ENCODE measurements at places on chromosomes 16 and 17. TPM values are rescaled to one million over a fixed set of nuclear protein-coding genes. Genes with fewer than 3 reads are reported as not detected.

The NTN1 gene
- total RNA-seq = 8.8 TPM

The PSMD11 gene
- 59.3 TPM for total RNA-seq

The EEF2KMT gene
- total RNA-seq = 20.6 TPM

The SMTNL2 gene
- total RNA-seq = 4.3 TPM

The ADAM11 gene
- total RNA-seq = 7.6 TPM

DNA sequence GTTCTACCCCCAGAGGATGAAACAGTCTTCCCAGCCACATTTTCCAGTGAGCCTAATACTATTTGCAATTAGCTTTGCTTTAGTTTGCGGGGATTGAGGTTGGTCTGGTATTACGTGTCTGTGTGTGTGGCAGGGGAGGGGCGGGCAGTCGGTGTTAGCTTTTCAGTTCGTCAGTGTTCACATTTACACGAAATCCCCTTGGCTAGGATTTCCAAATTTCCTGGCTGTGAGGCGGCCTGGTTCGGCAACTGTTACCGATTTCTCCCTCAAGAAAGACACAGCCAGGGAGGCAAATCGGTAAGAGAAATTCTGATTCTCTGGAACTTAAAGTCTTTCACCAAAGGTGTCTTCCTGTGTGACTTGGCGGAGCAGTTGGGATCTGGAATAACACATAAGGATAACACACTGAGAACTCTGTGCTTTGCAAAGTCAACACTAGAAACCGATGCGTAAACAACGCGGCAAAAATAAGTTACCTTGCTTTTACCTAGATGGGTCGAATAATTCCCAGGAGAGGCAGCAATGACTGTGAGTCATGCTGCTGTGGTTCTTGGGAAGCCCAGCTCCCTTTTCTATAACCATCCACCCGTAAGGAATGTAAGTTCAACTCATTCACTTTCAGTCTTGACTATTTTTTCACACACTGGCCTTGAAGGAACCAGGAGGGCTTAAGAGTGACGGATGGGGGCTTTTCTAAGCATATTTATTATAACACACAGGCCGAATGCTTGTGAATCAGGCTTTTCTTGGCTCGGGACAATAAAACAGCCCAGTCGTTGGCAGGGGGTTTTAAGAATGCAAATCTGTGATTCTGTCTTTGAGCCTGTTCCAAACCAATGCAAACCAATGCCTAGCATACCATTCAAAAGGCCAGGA lies 24.2 kb downstream of the GPRC5B start:
- H3K4me1 ChIP-seq = peaks cover 7% of the 10 kb centered on the region
- H3K36me3 ChIP-seq = no peaks in the 10 kb centered on the region
- no peak for DNase-seq
- H3K27me3 ChIP-seq = no peaks in the 10 kb centered on the region
- peak overlapping the region; percentile 56 for H3K27ac ChIP-seq

DNA sequence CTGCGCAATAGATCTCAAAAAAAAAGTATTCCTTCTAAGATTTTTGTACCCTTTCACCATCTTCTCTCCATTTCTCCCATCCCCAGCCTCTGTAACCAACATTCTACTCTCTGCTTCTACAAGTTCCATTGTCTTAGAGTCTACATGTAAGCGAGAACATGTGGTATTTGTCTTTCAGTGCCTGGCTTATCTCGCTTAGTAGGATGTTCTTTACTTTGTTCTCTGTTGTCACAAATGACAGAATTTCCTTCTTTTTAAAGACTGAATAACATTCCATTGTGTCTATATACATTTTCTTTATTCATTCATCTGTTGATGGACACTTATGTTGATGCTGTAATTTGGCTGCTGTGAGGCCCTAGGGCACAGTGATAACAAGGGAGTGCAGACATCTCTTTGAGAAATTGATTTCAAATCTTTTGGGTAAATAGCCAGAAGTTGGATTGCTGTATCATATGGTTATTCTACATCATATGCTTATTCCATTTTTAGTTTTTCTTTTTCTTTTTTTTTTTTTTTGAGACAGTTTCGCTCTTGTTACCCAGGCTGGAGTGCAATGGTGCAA lies 37.7 kb upstream of the MYH10 start:
- H3K4me1 ChIP-seq = peaks cover 5% of the 10 kb centered on the region
- no peak overlapping the region for H3K27ac ChIP-seq
- H3K4me3 ChIP-seq = no peak overlapping the region
- DNase-seq = no peak

DNA sequence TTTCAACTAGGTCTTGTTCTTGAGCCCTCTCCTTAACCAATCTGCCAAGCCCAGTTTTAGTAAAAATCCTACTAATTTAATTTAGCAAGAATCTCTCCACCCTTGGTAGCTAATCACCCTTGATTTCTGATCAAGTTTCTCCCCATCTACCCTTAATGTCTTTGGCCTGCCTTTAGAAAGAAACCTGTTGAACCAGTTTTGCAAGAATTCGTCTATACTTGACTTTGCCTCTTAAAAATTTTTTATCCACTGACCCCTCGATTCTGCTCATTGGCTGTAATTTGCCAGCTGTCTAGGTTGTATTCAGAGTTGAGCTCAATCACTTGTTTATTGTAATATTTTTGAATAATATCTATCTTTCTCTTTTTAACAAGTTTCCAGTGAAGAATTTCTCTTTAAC lies 1138.5 kb downstream of the CDH11 start:
- H3K27me3 ChIP-seq = no peaks in the 10 kb centered on the region
- H3K27ac ChIP-seq = no peak overlapping the region
- H3K4me1 ChIP-seq = no peaks in the 10 kb centered on the region
- no peak for DNase-seq

GRCh38 chr16:56300242-56300623 lies 108.9 kb downstream of the GNAO1 start:
- DNase-seq = no peak
- no peak overlapping the region for H3K27ac ChIP-seq
- H3K27me3 ChIP-seq = no peaks in the 10 kb centered on the region

- DNase-seq = peak; percentile 47
- no peaks in the 10 kb centered on the region for H3K27me3 ChIP-seq
- H3K4me3 ChIP-seq = peak overlapping the region; percentile 86
- H3K4me1 ChIP-seq = peaks cover 32% of the 10 kb centered on the region
- peak overlapping the region; percentile 84 for H3K27ac ChIP-seq
- no peaks in the 10 kb centered on the region for H3K36me3 ChIP-seq
These were observed 685 bp downstream of the FASN start for GRCh38 chr17:82097184-82097918.

DNA sequence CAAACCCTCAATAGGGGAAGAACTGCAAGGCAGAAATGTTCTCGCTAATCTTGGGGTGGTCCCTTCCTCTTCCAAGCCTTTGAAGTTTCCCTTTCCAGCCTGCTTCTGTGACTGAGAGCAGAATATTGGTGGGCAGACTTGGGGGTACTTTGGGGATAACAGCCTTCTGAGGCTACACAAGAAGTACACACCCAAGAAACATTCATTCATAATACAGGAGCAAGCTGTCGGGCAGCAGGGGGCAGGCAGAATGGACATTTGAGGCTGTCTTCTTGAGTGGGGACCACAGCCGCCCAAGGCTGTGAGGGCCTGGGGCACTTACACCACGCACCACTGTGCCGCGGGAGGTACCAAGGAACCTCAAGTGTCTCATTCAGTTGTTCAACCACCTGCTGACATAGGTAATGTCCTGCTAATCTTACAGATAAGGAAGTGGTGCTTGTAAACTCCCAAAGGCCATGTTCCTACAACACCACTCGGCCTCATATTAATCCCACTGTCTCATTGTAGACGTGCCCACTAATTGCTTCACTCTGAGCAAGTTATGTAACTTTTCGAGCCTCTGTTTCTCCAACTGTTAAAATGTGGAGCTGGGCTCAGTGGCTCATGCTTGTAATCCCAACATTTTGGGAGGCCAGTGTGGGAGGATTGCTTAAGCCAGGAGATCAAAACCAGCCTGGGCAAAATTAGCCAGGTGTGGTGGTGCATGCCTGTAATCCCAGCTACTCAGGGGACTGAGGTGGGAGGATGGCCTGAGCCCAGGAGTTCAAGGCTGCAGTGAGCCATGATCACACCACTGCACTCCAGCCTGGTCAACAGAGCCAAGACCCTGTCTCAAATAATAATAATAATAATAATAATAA lies 2.5 kb upstream of the MRPS23 start:
- no peak overlapping the region for H3K4me3 ChIP-seq
- peaks cover 41% of the 10 kb centered on the region for H3K4me1 ChIP-seq
- no peaks in the 10 kb centered on the region for H3K27me3 ChIP-seq
- DNase-seq = no peak
- no peaks in the 10 kb centered on the region for H3K36me3 ChIP-seq

DNA sequence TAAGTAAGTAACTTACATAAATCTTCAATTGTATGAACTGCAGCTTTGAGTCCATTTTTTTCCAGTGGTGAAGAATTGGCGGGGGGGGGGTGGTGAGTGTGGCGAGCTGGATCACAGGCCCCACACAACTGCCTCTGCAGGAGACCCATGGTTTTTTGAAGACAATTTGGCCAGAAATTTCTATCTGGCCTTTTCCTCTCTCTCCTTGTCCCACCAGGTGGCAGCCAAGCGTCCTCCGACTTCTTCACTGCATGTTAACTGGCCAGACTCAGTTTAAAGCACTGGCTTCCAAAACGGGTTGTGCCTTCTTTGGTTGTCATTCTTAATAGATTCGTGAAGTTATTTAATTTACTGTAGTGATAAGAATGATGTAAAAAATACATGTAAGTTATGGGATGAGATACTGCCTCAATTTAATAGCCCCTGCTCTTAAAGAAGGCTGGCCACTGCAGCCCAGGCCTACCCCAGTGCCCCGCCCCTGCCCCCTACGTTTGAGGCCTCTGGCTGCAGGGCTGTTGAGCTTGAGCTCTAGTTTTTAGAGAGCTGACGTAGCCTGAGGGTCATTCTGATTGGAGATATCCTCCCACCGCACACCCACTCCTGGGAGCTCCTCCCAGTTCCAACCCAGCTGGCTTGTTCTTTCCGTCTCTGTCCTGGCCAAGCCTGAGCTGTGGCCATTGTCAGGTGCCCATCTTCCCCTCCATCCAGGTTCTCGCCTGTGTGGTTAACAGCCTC lies 36.4 kb downstream of the AKAP1 start:
- no peak overlapping the region for H3K4me3 ChIP-seq
- H3K27ac ChIP-seq = no peak overlapping the region
- peak; percentile 72 for DNase-seq
- H3K27me3 ChIP-seq = no peaks in the 10 kb centered on the region

- H3K4me3 ChIP-seq = no peak overlapping the region
- H3K27ac ChIP-seq = no peak overlapping the region
These were observed 11.7 kb downstream of the CCDC57 start for GRCh38 chr17:82200743-82201497.

DNA sequence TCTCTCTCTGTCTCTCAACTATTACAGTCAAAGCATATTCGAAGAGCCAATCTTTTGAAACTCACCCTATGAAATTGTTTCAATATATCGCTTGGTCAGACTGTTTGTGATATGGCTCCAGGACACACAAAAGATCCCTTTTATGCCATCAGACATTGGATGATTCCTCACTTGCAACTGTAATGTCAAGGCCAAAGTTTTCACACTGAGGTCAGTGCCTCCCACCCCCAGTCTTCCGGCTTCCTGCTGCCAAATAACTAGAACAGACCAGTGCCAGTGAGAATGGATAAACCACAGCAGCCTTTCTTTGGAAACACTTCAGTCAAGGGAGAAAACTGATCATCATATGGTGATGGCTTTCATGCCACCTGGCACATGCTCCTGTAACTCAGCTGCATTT lies 321.9 kb upstream of the ZFHX3 start:
- H3K4me1 ChIP-seq = peaks cover 9% of the 10 kb centered on the region
- H3K36me3 ChIP-seq = no peaks in the 10 kb centered on the region
- no peak overlapping the region for H3K27ac ChIP-seq
- H3K4me3 ChIP-seq = no peak overlapping the region
- peak; percentile 86 for DNase-seq
- H3K27me3 ChIP-seq = no peaks in the 10 kb centered on the region

DNA sequence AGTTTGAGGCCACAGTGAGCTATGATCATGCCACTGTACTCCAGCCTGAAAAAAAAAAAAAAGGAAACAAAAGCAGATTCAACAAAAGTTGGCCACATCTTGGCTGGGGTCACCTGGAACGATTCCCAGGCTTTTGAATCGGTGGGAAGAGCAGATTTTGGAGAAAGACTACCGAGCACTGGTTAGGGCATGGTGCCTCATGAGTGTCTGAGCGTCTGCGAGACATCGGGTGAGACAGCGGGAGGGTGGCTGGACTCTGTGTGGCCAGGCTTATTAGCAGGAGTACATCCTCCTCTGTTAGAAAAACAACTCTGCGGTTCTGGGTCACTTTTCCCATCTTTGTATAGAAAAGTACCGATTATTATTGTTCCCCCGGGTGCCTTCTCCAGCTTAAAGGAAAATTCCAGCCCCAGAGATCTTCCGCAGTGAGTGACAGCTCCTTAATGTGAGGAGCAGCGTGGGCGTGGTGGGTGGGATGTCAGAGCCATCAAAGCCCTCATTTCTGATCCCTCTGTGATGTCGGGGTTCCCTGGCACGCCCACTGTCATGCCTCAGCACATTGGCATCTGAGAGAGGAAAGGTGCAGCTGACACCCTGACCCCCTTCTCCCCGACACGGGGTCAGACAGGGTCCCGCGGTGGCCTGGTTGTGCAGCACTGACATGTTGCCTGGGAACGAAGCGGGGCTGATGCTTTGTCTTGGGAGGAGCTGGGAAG lies 6.9 kb downstream of the RGS9 start:
- no peaks in the 10 kb centered on the region for H3K27me3 ChIP-seq
- no peak overlapping the region for H3K27ac ChIP-seq
- no peak overlapping the region for H3K4me3 ChIP-seq
- peaks cover 10% of the 10 kb centered on the region for H3K4me1 ChIP-seq
- peak; percentile 34 for DNase-seq

- H3K27ac ChIP-seq = no peak overlapping the region
- no peaks in the 10 kb centered on the region for H3K36me3 ChIP-seq
- H3K4me1 ChIP-seq = no peaks in the 10 kb centered on the region
- H3K27me3 ChIP-seq = no peaks in the 10 kb centered on the region
These were observed 18.4 kb downstream of the PARN start for GRCh38 chr16:14611660-14612059.

- H3K4me3 ChIP-seq = no peak overlapping the region
- DNase-seq = no peak
- no peaks in the 10 kb centered on the region for H3K4me1 ChIP-seq
- H3K36me3 ChIP-seq = no peaks in the 10 kb centered on the region
- no peak overlapping the region for H3K27ac ChIP-seq
These were observed 9.2 kb downstream of the KRT33B start for GRCh38 chr17:41360296-41360995.

- H3K4me3 ChIP-seq = no peak overlapping the region
- no peaks in the 10 kb centered on the region for H3K4me1 ChIP-seq
- no peak for DNase-seq
- H3K36me3 ChIP-seq = no peaks in the 10 kb centered on the region
- no peak overlapping the region for H3K27ac ChIP-seq
- H3K27me3 ChIP-seq = no peaks in the 10 kb centered on the region
These were observed 210.6 kb downstream of the HAPSTR1 start for GRCh38 chr16:9302072-9302471.

DNA sequence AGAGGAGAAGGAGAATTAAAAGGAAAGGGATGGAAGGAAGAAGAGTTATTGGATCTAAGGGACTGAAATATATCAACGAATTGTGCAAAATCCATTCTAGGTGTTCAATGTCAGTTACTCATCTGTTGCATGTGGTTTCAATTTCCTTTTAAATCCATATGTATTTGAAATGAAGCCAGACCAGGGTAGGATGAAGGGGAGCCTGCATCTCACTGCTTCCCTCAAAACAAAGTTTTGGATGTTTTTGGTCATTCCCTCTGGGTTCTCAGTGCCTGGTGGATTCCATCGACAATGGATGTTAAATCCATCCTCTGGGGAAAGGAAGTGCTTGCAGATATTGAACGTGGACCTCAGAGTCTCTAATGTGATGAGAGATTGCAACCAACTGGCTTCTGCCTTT lies 103.5 kb upstream of the XYLT1 start:
- H3K36me3 ChIP-seq = no peaks in the 10 kb centered on the region
- H3K27me3 ChIP-seq = no peaks in the 10 kb centered on the region
- no peak overlapping the region for H3K27ac ChIP-seq
- no peak overlapping the region for H3K4me3 ChIP-seq
- peaks cover 3% of the 10 kb centered on the region for H3K4me1 ChIP-seq
- DNase-seq = no peak

GRCh38 chr17:8482546-8482945 lies 46.9 kb downstream of the NDEL1 start:
- no peak overlapping the region for H3K4me3 ChIP-seq

Data from testis (tissue), 5 donors.